ENCODE measurements at places on chromosomes 6 and 20.

- no peak for DNase-seq
These were observed 39.4 kb upstream of the JAG1 start for GRCh38 chr20:10713161-10713560.

- DNase-seq, result peak; percentile 36
These were observed 592 bp downstream of the CUTA start for GRCh38 chr6:33417128-33417902.

- DNase-seq, result no peak
These were observed 98.4 kb downstream of the PSMB1 start for GRCh38 chr6:170454512-170455285.

DNA sequence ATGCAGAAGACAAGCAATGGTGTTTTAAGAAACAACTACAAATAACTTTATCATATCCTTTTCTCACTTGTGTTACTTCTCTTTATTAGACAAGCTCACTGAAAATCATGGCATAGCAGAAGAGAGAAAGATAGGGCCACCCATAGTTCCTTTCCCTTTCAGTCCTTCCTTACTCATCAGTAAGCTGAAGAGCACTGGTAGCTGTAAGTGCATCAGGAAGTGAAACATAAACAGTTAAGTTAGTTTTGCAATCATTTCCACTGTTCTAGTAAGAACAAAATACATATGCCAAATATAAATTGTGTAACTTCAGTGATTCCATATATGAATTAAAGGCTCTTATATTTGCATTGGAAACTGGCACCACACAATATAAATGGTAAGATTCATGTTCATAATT, 220.1 kb downstream of the HACE1 start:
- DNase-seq, result no peak

- DNase-seq, result no peak
These were observed 34.5 kb upstream of the DUSP22 start for GRCh38 chr6:257774-258173.

Data from erythroblast (primary cell).